ENCODE measurements at places on chromosomes 5 and 9. TPM values are rescaled to one million over a fixed set of nuclear protein-coding genes. Genes with fewer than 3 reads are reported as not detected.

- no peak for DNase-seq
These were observed 188.9 kb downstream of the SPOCK1 start for GRCh38 chr5:137310051-137310730.

DNA sequence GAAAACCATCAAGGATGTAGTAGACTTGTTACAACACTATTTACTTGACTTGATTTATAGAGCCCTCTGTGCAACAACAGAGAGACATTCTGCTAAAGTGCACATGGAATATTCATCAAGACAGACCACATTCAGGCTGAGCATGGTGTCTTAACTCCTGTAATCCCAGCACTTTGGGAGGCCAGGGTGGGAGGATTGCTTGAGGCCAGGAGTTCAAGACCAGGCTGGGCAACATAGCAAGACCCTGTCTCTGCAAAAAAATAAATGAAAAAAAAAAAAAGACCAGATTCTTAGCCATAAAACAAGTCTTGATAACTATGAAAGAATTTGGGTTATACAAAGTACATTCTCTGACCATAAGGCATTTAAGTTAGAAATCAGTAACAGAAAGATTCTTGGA lies 25.3 kb downstream of the DENND4C start:
- no peak for DNase-seq

GRCh38 chr9:102237094-102237493 lies 498.6 kb upstream of the GRIN3A start:
- DNase-seq = no peak

- DNase-seq = no peak
These were observed 10.1 kb upstream of the GRIA1 start for GRCh38 chr5:153480401-153480800.

DNA sequence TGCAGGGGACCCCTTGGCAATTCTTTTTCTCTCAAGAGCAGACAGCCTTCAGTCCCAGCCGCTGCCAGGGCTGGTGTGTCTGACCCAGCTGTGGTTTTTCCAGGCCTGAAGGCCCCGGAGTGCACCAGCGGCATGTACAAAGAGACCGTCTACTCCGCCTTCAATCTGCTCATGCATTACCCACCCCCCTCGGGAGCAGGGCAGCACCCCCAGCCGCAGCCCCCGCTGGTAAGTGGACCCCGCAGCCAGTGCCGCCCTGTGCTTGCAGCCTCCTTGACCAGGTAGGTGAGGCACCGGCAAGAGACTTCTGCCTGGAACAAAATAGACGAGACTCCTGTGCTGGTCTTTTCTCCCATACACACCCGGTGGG lies 1.3 kb downstream of the TCF7 start:
- no peak for DNase-seq

DNA sequence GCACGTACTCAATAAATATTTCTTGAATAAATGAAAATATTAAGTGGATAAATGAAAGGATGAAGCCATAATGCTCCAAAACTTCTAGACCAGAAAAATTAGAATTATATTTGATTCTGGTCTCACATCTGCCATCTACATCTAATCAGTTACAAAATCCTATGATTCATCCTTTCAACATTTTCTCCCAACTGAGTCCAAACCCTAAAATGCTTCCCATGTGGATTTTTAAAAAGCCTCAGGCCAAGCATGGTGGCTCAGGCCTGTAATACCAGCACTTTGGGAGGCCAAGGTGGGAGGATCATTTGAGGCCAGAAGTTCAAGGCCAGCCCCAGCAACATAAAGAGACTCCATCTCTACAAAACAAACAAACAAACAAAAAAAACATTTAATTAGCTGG lies 31.6 kb upstream of the FST start:
- DNase-seq = no peak

- no peak for DNase-seq
These were observed 127.5 kb upstream of the IRX4 start for GRCh38 chr5:2009986-2010914.

GRCh38 chr9:88747768-88748167 lies 212.8 kb downstream of the NXNL2 start:
- no peak for DNase-seq

- no peak for DNase-seq
These were observed 55.1 kb upstream of the OTULINL start for GRCh38 chr5:14526493-14526892.

GRCh38 chr9:31839273-31839672 lies 545.2 kb upstream of the ACO1 start:
- DNase-seq = no peak

GRCh38 chr9:134059661-134060395 lies 8.0 kb downstream of the BRD3 start:
- peak; percentile 78 for DNase-seq

DNA sequence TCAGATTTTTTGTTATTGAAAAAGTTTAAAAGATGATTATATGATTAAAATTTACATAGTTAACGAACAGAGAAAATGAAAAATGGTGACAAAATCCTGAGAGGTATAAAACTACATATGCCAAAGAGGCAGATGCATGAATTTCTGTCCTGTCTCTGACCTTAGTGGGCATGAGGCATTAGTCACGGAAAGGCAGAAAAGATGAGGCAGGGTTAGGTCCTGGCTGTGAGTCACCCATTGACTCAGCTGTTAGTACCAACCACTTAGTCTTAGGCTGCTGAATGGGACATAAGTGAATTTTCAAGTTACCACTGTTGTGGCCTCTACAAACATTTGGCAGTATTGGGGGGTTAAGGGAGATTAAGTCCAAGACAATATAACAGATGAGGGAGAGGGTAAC lies 33.1 kb downstream of the RASA1 start:
- no peak for DNase-seq

DNA sequence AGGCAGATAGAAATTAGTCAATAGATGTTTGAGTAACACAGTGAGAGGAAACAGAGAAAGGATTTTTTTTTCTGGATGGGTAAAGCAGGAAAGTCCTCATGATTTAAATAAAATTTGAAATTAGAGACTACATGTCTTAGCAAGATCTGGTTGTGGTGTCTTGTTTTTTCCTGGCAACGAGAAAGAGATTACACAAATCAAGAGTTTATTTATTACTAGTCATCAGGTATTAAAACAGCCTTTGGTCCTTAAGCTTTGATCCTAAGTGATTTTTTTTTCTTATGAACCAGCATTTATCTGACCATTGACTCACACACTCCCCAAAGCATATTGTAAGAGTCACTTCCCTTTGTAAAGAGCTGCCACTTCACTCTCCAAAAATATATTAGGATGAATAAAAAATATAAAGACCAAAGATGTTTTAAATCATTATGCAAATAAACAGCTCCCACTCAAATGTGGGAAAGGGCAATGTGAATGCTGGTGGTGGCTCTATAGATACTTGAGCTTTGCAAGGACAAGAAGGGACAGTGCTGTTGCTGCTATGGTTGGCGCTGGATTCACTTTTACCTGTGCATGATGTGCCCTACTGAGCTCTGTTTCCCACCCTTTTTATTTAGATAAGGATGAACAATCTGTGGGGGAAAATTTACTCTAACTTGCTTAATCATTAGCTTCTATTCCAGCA lies 1726.5 kb downstream of the MAT2B start:
- no peak for DNase-seq

- no peak for DNase-seq
These were observed 6.0 kb downstream of the PUM3 start for GRCh38 chr9:2837915-2838314.

GRCh38 chr9:119956111-119956510 lies 586.9 kb upstream of the BRINP1 start:
- DNase-seq = no peak

DNA sequence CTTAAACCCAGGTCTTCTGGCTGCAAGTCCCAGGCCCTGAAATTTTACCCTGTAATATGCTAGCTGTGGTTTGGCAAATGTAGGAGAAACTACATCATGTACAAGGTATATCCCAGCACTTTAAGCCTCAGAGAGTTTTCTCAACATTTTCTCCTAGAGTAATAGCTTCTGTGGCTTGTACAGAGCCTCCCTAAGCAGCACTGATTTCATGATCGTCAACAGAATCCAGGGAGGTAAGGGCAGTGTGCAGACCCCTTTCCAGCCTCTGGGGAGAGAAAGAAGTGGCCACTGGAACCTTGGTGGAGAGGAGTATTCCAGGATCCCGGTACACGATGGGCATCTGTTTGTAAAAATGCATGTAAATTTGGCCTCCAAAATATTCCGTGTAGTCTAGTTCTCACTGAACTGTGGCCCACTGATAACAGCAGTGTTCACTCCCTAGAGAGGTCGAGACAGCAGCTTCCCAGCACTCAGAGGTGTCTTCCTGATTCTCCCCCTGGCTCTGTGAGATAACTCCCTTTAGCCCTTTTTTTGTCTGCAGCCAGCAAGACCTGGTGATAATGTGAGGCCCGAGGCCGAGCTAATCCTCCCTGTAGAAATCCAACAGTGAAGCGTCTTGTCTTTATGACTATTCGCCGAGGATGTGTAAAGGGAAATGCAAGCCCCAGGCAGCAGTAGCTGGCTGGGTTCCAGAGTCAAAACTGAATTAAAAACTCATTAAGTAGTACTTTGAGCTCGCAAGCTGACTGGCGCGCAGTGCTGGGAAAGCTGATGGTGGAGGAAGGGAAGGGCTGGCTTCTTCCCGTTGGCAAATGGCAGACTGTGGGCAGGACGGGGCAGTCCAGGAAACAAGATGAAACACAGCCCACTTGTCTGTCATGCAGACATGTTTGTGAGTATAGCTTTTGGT lies 59.0 kb downstream of the MAP1B start:
- no peak for DNase-seq

- no peak for DNase-seq
These were observed 54.4 kb upstream of the ASS1 start for GRCh38 chr9:130390390-130390789.

DNA sequence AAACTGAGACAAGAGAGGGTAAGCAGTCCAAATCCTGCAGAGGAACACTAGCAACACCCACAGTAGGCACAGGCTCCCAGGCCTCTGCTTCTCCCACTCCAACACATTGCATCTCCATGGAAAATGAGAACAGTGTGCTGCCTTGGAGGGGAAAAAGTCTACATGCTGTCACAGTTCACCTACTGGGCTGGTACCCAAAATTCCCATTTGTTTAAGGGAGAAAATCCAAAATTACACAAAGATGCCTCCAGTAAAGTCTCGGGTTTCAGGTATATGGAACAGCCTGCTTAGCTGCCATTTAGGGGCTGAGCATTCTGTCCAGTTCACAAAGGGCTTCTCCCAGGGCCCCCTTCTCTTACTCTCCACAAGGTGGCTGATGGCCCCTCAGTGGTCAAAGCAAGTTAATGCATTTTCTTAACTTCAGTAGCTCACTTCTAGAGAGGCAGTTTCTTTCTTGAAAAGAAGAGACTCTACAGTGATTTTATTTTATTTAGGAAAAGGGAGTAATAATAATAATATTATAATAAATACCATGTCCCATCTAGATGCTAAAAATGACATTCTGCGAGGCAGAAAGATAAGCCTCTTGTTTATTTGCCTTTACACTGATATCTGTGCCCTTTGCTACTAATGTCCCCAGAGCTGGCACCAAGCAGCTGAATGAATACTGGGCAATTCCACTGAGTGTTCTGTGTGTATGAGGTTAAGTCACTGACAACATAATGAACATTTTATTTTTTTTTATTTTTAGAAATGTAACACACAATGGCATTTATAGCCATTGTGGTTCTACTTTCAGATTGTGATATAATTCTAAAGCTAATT lies 89.4 kb downstream of the RGS7BP start:
- DNase-seq = no peak

DNA sequence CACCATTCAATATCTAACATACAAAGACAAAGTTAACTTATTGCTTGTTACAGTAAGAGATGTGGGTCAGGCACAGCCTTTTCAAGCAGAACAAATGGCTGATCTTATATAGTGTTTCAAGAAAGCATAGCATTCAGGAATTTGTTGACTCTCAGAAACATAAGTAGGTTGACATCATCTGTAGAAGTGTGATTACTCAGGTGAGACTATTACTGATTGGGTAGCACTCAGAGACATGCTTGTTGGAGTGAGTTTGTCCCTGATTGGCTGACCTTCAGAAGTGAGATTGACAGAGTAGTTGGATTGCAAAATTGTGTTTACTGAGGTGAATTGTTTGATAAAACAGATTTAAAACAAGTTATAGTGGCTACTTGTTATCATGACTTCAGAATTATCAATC lies 30.7 kb upstream of the TNPO1 start:
- no peak for DNase-seq

DNA sequence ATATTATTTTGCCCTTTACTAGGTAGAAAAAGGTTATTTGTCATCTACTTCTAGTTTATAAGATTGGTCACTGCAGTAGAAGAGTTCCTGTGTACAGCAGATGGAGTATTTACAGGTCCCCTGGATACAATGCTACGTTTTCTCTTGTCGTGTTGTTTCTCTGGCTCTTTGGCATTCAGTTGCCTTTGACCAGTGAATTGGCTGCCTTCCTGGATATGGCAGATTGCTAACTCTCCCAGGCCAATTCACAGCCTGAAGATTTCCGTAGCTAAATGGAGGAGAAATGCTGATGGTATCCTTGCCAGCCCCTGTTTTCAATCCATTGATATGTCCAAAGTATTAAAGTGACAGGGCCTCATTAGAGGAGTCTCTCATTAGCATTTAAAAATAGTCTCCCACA lies 32.5 kb upstream of the GNAQ start:
- DNase-seq = no peak

DNA sequence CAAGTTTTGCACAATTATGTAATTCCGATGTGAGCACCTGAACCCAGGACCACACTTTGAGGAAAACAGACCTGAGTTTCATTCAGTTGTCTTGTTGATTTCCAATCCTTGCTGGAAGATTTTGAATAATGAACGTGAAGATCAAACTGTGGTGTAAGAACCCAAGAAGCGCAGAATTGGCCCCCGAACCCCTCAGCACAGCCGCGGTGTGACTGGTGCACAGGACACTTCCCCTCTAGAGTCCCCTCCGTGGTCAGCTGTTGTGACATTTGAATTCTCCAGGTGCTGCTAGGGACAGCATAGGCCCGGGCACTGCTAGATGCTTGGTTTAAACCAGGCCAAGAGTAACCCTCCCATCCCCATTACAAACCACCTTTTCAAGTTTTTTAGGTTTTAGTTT lies 1.7 kb downstream of the BRD3OS start:
- no peak for DNase-seq

DNA sequence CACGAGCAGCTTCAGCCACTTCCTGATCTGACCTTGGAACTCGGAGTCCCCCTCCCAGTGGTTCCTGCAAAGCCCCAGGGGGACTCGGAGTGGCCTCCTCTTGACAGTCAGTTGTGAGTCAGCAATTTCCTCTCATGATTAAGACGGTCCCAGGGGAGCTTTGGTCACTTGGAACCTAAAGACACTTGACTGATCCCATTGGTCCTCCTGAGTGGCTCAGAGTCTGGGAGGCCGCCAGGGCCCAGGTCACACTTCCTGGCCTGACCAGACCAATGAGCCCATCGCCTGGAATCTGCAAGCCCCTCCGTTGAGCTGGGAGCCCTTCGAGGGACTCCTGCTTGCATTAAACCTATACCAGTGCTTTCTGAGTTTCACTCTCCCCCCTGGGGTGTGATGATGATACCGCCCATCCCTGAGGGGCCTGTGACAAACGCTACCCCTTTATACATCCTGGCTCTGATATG lies 29.1 kb downstream of the TSPAN17 start:
- no peak for DNase-seq

C5orf52 gene
- not detected for total RNA-seq

CCDC69 gene
- 86.6 TPM for total RNA-seq

PLPP7 gene
- 1.3 TPM for total RNA-seq

SHB gene
- total RNA-seq = 21.5 TPM

CDC25C gene
- total RNA-seq = 0.94 TPM

CATSPER3 gene
- total RNA-seq = not detected

FBXL7 gene
- total RNA-seq = 25.6 TPM

PCDHB5 gene
- total RNA-seq = not detected

ACTBL2 gene
- total RNA-seq = not detected

PCAT7 gene
- 1.1 TPM for total RNA-seq

CNTLN gene
- 4.6 TPM for total RNA-seq

FUT7 gene
- total RNA-seq = not detected

CYSRT1 gene
- 1.9 TPM for total RNA-seq

SMIM33 gene
- total RNA-seq = 1.2 TPM

RAD23B gene
- total RNA-seq = 50.3 TPM
